Vein endothelial cell (primary cell): ENCODE measurements at places on chromosomes 5 and 9. TPM values are rescaled to one million over a fixed set of nuclear protein-coding genes. Genes with fewer than 3 reads are reported as not detected.

Gene APBA1
- total RNA-seq = 10.5 and 22.5 TPM in 2 replicates

Gene SERF1A
- 13.7 and 19.3 TPM in 2 replicates for total RNA-seq

Gene MYORG
- 3.6 and 6.1 TPM in 2 replicates for total RNA-seq

Gene PDE6A
- total RNA-seq = under 0.01 TPM in 1 of 2 replicates, not detected in the other

Gene KCNN2
- 2.6 and 3.3 TPM in 2 replicates for total RNA-seq
